ENCODE measurements at places on chromosomes 11 and 22. TPM values are rescaled to one million over a fixed set of nuclear protein-coding genes. Genes with fewer than 3 reads are reported as not detected.

Gene CHRNA10
- polyA plus RNA-seq = 1.4 TPM

Gene LIF
- polyA plus RNA-seq = 1.8 TPM

Gene MISFA
- 5.3 TPM for polyA plus RNA-seq

Gene CLTCL1
- 4.2 TPM for polyA plus RNA-seq

Gene SULT4A1
- 3.4 TPM for polyA plus RNA-seq

Gene OR4D9
- 0.05 TPM for polyA plus RNA-seq

Gene GAL3ST1
- polyA plus RNA-seq = 25.3 TPM

Gene OR2AG2
- 0.11 TPM for polyA plus RNA-seq

Gene USH1C
- polyA plus RNA-seq = 56.0 TPM

Gene SCUBE2
- 7.7 TPM for polyA plus RNA-seq

Gene ZNF215
- polyA plus RNA-seq = 3.6 TPM

Gene SLC35C1
- polyA plus RNA-seq = 9.0 TPM

Gene FOLR1
- polyA plus RNA-seq = 64.6 TPM

Gene OR4D5
- polyA plus RNA-seq = not detected

Gene ADAMTS15
- 57.6 TPM for polyA plus RNA-seq

Gene ANKK1
- polyA plus RNA-seq = 0.18 TPM

Gene DEUP1
- polyA plus RNA-seq = 0.96 TPM

Gene C22orf42
- not detected for polyA plus RNA-seq

Gene KRTAP5-10
- 0.21 TPM for polyA plus RNA-seq

Gene HEPN1
- 1.1 TPM for polyA plus RNA-seq

Gene CST6
- not detected for polyA plus RNA-seq

Gene TRABD
- polyA plus RNA-seq = 30.8 TPM

Gene IGLL1
- polyA plus RNA-seq = 0.97 TPM

Gene VSIG2
- polyA plus RNA-seq = 6.7 TPM

Gene TIMP3
- polyA plus RNA-seq = 161 TPM

Gene PPM1F
- 42.6 TPM for polyA plus RNA-seq

Gene ACR
- 0.46 TPM for polyA plus RNA-seq

Gene CALCA
- 13.4 TPM for polyA plus RNA-seq

Gene BTBD18
- 0.14 TPM for polyA plus RNA-seq

Gene GDPD4
- polyA plus RNA-seq = not detected

Gene PIWIL4
- polyA plus RNA-seq = 4.2 TPM

Gene ZC3H12C
- 9.2 TPM for polyA plus RNA-seq

Gene ZBTB16
- polyA plus RNA-seq = 1.6 TPM

Gene MS4A15
- not detected for polyA plus RNA-seq
